ENCODE measurements at places on chromosomes 7 and 10. TPM values are rescaled to one million over a fixed set of nuclear protein-coding genes. Genes with fewer than 3 reads are reported as not detected.

WNT16 gene
- not detected for total RNA-seq

PAX2 gene
- 6.8 TPM for total RNA-seq

AKR1C2 gene
- total RNA-seq, result 14.0 TPM

LIPF gene
- total RNA-seq, result not detected

EFCAB10 gene
- 0.87 TPM for total RNA-seq

OR6B1 gene
- not detected for total RNA-seq

SFTPD gene
- total RNA-seq, result not detected

SPDYE9 gene
- total RNA-seq, result not detected

DNA sequence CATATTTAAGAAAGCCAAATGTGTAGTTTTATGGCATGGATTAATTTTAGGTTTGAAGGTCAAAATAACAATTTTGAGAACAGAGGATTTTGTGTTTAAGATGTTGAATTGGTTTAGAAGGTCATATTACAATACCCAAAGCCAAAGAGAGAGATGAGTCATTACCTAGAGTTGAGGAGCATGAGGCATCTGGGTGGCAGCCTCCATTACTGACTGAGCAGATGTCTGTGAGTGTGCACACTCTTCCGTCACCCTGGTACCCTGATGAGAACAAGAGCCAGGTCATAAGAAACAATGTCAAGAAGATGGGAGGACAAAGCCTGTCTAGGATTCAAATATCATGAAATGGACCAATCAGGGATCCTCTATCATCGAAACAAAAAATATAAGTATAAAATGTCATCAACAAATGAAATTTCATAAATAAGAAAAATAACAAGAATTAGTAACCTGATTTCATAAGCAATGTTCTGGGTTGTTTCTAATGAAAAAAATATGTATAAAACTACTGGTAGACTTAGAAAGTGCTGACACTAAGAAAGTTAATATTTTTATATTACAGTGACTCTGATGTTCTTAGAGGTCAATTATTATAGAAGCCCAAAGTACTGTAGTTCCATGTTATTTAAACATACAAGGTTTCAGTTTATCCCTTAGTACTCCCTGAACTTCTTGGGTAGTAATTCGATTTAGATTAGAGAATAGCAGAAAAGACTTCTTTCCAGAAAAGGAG lies 20.0 kb downstream of the CUBN start:
- H3K27me3 ChIP-seq, result no peaks in the 10 kb centered on the region
- H3K4me3 ChIP-seq, result no peak overlapping the region
- peaks cover 3% of the 10 kb centered on the region for H3K4me1 ChIP-seq
- no peaks in the 10 kb centered on the region for H3K36me3 ChIP-seq
- DNase-seq, result no peak
- no peak overlapping the region for H3K27ac ChIP-seq

DNA sequence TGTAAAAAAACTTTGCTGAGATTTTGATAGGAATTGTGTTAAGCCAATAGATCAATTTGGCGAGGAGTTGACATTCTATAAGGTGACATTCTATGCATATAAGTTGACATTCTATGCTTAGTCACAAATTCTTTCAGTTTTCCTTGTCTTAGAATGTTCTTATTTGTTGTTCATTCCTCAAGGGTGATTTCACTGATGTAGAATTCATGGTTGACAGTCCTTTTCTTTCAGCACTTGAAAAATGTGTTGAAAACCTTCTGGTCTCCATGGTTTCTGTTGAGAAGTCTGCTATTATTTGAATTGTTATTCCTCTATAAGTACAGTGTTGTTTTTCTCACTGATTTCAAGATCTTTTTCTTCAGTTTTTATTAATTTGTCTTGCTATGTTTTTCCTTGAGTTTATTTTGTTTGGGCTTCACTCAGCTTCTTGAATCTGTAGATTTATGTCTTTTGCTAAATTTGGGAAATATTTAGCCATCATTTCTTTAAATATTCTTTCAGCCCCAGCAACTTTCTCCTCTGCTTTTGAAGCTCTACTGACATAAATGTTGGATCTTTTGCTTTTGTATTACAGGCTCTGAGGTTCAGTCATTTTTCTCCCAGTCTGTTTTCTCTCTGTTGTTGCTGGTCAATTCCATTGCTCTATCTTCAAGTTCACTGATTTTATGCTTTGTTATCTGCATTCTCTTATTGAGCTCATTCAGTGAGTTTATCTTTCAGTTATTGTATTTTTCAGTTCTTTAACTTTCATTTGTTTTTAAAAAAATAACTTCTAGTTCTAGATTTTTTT lies 154.9 kb downstream of the SDK1 start:
- H3K36me3 ChIP-seq, result no peaks in the 10 kb centered on the region
- H3K4me1 ChIP-seq, result no peaks in the 10 kb centered on the region
- no peak overlapping the region for H3K4me3 ChIP-seq
- H3K27ac ChIP-seq, result no peak overlapping the region

GRCh38 chr10:87547734-87548311 lies 43.1 kb downstream of the MINPP1 start:
- no peak overlapping the region for H3K4me3 ChIP-seq
- H3K4me1 ChIP-seq, result peaks cover 25% of the 10 kb centered on the region
- no peak overlapping the region for H3K27ac ChIP-seq

DNA sequence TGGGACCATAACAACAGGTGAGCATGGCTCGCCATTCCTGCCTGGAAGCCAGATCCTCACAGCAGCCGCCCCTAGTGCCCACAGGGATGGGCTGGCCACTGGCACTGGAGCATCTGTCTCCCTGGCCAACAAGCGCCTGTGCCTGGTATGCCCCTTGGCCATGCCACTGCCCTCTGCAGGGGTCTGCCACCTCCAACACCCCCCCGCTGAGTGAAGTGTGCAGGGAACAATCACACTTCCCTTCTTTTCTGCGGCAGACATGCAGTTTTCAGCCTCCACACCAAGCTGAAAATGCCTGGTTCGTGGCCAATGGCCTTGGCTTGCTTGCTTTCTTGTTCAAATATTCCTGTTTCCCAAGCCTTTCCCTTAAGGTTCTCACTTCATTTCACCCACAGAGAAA lies 50.7 kb downstream of the HSPA12A start:
- H3K27ac ChIP-seq, result no peak overlapping the region
- peaks cover 44% of the 10 kb centered on the region for H3K4me1 ChIP-seq
- no peak overlapping the region for H3K4me3 ChIP-seq
- peak; percentile 79 for DNase-seq
- H3K27me3 ChIP-seq, result no peaks in the 10 kb centered on the region
- no peaks in the 10 kb centered on the region for H3K36me3 ChIP-seq

GRCh38 chr10:117186832-117187615 lies 10.3 kb upstream of the KCNK18 start:
- H3K4me3 ChIP-seq, result no peak overlapping the region
- H3K27me3 ChIP-seq, result no peaks in the 10 kb centered on the region
- no peak for DNase-seq
- no peak overlapping the region for H3K27ac ChIP-seq
- H3K4me1 ChIP-seq, result no peaks in the 10 kb centered on the region

GRCh38 chr7:149289856-149290255 lies 27.9 kb downstream of the ZNF783 start:
- no peak overlapping the region for H3K4me3 ChIP-seq
- no peak overlapping the region for H3K27ac ChIP-seq
- no peaks in the 10 kb centered on the region for H3K36me3 ChIP-seq
- peaks cover 12% of the 10 kb centered on the region for H3K4me1 ChIP-seq

DNA sequence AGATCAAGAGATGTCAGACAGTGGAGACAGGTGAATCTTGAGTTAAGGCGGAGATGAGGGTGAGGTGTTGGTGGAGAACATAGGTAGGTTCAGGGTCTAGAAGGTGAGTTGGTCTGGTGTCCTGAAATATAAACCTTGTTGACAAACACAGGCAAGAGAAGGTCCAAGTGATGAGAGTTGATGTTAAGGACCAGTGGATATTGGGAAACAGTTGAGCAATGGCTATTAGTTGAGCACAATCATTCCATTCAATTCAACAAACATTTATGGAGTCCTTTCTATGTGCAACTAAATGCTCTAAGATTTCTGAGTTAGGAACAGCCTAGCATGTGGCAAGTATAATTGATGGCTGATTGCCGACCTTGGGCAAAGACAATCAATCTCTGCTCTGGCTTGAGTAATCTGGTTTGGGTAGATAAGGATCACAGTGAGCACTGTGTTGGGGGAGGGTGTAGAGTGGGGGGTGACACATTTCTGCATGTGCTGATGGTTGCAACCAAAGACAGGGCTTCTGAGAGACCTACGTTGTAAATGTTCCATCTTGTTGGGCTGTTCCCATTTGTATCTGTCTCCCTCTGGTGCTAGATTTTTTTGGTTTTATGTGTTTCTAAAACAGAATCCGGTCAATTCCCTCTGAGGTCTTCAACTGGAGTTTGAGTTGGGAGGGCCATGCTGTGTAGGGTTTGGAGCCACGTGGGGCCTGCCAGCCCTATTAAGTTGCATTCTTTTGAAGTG lies 201.1 kb downstream of the BAMBI start:
- no peak overlapping the region for H3K4me3 ChIP-seq
- no peaks in the 10 kb centered on the region for H3K27me3 ChIP-seq
- DNase-seq, result no peak
- peaks cover 8% of the 10 kb centered on the region for H3K4me1 ChIP-seq

- no peaks in the 10 kb centered on the region for H3K27me3 ChIP-seq
- peaks cover 23% of the 10 kb centered on the region for H3K4me1 ChIP-seq
- no peak for DNase-seq
- no peak overlapping the region for H3K4me3 ChIP-seq
- no peak overlapping the region for H3K27ac ChIP-seq
Observed at GRCh38 chr7:137934941-137935883, 66.7 kb downstream of the CREB3L2 start.

- no peak for DNase-seq
- H3K27me3 ChIP-seq, result no peaks in the 10 kb centered on the region
- H3K4me1 ChIP-seq, result no peaks in the 10 kb centered on the region
- no peak overlapping the region for H3K27ac ChIP-seq
Observed at GRCh38 chr10:14560274-14560673, 214.4 kb downstream of the FAM107B start.

DNA sequence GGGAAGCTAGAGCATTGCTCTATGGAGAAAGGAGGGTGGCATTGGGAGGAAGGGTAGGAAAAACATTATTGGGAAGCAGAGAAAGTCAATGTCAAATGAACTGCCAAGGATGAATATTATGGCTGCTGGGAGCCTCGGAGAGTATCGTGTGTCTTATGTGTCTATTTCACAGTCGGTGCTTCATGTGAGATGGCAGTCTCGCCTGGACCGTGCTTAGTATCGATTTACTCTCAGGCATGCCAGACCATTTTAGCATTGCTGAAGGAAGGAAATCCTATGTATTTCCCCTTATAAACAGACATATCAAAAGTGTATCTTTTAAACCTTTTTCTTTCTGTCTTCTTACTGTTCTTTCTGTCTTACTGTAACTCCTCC lies 612.6 kb downstream of the AUTS2 start:
- H3K4me1 ChIP-seq, result no peaks in the 10 kb centered on the region
- H3K27ac ChIP-seq, result no peak overlapping the region
- H3K36me3 ChIP-seq, result no peaks in the 10 kb centered on the region
- no peaks in the 10 kb centered on the region for H3K27me3 ChIP-seq
- DNase-seq, result no peak

DNA sequence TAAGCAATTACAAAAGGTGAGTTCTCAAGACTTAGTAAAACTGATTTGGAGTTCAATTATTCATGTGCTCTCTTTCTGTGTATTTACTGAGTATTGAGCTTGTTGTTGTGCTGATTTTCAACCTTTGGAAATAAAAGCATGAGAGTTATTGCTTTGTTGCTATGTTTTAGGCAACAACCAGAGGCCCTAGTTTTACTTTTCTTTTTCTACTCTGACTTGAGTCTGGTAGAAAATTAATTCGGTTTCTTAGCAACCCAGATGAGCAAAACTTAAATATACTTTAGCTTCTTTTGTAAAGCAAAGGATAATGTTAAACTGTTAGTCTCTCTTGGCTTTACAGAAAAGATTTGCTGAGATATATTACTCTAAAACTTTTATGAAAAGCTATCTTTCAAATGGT lies 66.4 kb upstream of the SCIN start:
- no peaks in the 10 kb centered on the region for H3K36me3 ChIP-seq
- no peaks in the 10 kb centered on the region for H3K4me1 ChIP-seq
- no peak overlapping the region for H3K4me3 ChIP-seq
- H3K27me3 ChIP-seq, result no peaks in the 10 kb centered on the region
- no peak for DNase-seq

- no peaks in the 10 kb centered on the region for H3K27me3 ChIP-seq
- H3K4me1 ChIP-seq, result peaks cover 2% of the 10 kb centered on the region
- no peak overlapping the region for H3K27ac ChIP-seq
- DNase-seq, result no peak
Observed at GRCh38 chr7:151376218-151376902, 33.5 kb downstream of the WDR86 start.

- no peak overlapping the region for H3K4me3 ChIP-seq
- no peaks in the 10 kb centered on the region for H3K4me1 ChIP-seq
- no peak overlapping the region for H3K27ac ChIP-seq
- no peaks in the 10 kb centered on the region for H3K36me3 ChIP-seq
- DNase-seq, result no peak
- H3K27me3 ChIP-seq, result no peaks in the 10 kb centered on the region
Observed at GRCh38 chr7:107494884-107495283, 25.0 kb downstream of the GPR22 start.

DNA sequence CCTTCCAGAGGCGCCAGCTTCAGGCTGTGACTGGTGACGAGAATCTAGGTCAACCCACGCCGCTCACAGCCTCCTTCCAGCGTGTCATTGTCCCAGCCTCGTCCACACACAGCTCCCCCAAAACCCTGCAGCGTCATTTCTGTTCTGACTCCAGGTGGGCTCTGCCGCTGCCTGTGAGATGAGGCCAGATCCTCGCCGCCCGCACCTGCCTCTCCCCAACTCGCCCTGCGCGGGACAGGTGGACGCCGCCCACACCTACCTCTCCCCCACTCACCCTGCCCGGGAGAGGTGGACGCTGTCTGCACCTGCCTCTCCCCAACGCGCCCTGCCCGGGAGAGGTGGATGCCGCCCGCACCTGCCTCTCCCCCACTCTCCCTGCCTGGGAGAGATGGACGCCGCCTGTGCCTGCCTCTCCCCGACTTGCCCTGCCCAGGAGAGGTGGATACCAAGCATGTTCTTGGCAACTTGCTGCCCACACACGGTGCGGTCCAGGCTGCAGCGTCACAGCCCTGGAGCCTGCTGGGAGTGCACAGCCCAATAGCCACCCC lies 32.0 kb upstream of the CFAP46 start:
- H3K36me3 ChIP-seq, result no peaks in the 10 kb centered on the region
- no peaks in the 10 kb centered on the region for H3K27me3 ChIP-seq
- no peak overlapping the region for H3K27ac ChIP-seq
- no peak for DNase-seq
- no peaks in the 10 kb centered on the region for H3K4me1 ChIP-seq
